HTR-8/SVneo (cell line): ENCODE measurements at places on chromosomes 6 and 20.
A peak's percentile ranks its signal among the peaks of the same experiment; 100 is the strongest.

- DNase-seq = no peak
These were observed 85.8 kb downstream of the CEBPB start for GRCh38 chr20:50276119-50277063.

DNA sequence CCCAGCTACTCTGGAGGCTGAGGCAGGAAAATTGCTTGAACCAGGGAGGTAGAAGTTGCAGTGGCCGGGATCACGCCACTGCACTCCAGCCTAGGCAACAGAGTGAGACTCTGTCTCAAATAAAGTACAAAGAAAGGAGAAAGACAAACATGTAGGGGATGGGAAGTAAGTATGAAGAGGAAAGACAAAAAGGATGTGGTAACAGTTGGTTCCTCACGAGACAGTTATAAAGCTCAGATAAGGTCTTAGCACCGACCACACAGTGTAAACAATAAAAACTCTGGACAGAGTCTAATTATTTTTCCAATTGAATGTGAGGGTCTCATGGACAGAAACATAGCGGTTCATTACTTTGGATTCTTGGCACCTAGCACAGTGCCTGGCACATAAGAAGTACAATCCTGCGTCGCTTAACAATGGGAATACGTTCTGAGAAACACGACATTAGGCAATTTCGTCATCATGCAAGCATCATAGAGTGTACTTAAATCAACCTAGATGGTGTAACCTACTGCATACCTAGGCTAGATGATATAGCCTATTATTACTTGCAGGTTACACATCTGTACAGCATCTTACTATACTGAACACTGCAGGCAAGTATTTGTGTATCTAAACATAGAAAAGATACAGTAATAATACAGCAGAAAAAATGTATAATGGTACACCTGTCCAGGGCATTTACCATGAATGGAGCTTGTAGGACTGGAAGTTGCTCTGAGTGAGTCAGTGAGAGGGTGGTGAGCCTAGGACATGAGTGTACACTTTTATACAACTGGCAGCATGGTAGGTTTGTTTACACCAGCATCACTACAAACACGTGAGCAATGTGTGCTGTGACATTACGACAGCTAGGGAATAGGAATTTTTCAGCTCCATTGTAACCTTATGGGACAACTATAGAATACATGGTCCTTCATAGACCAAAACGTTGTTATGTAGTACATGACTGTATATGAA, 38.2 kb downstream of the MBOAT1 start:
- no peak for DNase-seq

GRCh38 chr6:167127785-167128531, 5.1 kb downstream of the CCR6 start:
- DNase-seq = no peak

DNA sequence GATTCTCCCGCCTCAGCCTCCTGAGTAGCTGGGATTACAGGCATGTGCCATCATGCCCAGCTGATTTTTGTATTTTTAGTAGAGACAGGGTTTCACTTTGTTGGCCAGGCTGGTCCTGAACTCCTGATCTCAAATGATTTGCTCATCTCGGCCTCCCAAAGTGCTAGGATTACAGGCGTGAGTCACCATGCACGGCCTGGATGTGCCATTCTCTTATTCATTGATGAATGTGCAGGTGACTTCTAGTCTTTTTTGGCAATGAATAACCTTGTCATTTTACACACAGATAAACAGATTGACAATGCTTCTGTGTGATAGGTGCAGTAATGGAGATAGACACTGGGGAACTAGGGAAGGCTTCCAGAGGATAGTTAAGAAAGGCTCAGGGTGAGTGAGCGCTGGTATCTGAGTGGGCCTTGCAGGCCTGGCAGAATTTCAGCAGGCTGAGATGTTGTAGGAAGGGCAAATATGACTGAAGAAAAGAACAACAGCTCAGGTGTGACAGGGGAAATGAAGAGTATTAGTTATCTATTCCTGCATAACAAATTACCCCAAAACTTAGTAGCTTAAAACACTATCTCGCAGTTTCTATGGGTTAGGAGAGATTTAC, 23.3 kb downstream of the PPARD start:
- no peak for DNase-seq

- peak; percentile 41 for DNase-seq
These were observed 84.3 kb downstream of the ZHX3 start for GRCh38 chr20:41232973-41233926.

DNA sequence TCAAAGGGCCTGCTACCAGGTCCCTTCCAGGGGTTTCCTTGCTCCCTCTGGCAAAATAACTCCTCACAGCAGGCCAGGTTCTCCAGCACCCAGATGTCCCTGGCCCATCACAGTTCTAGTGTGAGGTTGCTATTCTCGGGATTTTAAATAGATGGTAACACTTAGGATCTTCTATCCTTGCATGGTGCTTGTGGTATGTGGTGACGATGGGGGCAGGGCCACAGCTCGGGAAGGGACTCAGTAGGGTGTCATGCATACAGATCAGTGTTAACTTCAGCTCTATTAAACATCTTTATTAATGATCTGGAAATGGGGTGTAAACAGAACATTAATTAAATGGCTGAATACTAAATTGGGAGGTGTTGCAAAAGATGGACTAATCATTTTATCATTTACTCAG, 323.8 kb downstream of the QKI start:
- no peak for DNase-seq

DNA sequence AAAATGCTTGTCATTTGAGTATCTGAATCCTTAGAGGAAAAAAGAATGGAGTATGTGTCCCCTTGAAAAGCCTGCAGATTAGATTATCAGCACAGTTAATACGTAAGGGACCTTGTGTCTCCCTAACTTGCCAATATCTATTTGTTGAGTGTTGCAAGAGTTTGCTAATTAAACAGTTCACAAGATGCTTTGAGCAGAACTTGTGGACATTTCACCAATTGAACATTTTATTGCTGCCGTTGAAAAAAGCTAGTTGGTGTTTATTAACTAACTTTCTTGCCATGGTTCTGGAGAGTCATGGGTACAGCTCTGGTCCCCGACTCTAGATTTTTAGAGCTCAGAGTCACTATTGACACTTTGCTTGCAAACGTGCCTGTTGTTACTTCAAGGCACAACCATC, 30.6 kb upstream of the PRDM1 start:
- DNase-seq = no peak

DNA sequence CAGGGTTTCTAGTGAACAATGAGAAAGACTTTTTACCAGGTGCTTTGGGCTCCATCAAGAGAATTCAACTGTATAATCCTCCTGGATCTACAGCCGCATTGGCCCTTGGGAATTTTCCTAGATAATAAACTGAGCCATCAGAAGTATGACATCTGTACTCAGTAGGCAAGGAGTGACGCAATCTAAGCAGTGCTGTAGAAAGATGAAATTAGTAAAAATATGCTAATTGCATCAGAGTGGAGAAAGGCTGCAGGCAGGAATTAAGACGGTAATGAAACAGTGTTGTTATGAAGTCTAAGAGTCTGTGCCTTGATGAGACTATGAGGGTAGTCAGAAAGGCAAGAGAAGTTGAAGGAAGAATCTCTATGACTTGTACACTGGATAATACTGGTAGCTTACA, 507.9 kb upstream of the SOX4 start:
- DNase-seq = no peak

DNA sequence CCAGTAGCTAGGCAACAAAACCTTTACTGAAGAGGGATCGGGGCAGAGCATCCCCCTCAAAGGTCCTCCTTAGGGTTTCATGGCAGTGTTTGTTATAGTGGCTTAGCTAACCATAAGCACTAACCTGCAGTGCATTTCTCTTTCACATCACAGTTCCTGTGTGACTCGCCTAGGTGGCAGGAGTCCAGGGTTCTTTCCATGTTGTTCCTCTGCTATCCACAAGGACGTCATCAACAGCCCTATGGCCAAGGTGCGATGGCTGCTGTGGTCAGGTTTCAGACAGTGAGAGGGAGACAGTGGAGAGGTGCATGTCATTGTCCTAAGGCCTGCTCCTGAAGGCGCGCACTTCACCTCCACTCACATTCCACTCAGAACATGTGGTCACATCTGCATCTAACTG, 38.8 kb upstream of the FOXA2 start:
- no peak for DNase-seq

DNA sequence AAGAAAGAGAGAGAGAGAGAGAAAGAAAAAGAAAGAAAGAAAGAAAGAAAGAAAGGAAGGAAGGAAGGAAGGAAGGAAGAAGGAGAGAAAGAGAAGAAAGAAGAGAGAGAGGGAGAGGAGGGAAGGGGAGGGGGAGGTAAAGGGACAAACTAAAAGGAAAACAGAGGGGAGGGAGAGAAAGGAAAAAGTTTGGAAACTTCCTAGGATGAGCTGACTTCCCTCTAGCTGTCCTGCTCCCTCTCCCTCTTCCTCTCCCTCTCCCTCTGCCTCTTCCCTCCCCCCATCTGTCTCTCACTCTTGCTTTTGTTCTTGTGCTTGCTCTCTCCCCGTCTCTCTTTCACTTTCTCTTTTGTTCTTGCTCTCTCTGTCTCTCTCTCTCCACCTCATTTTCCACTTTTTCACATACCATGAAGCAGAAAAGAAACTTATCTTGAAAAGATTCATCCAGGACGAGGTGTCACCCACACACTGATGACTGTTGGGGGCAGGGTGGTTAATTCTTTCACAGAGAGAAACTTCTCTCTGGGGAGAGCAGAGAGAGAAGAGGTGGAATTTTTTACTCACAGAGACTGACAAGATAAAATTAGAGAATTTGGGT, 56.4 kb upstream of the DUSP22 start:
- no peak for DNase-seq

- no peak for DNase-seq
These were observed 348.5 kb upstream of the BTBD3 start for GRCh38 chr20:11569163-11569562.

DNA sequence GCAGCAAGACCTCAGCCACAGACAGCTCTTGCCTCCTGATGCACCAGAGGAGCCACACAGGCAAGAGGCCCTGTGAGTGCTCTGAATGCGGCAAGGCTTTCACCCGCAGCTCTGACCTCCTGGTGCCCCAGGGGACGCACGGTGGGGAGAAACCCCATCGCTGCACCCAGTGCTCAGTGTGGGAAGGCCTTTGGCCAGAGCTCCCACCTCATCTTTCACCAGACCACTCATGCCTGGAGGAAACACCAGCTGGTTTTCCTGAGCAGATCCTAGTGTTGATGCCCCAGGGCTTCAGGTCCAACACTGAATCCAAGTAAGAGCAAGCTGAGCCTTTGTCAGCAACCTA, 37.0 kb upstream of the XRN2 start:
- no peak for DNase-seq

GRCh38 chr6:125780540-125781313, 10.0 kb upstream of the NCOA7 start:
- DNase-seq = peak; percentile 41

- no peak for DNase-seq
These were observed 94.7 kb upstream of the ZNF322 start for GRCh38 chr6:26754212-26754611.

- no peak for DNase-seq
These were observed 11.0 kb upstream of the ADGRG6 start for GRCh38 chr6:142290851-142291250.

DNA sequence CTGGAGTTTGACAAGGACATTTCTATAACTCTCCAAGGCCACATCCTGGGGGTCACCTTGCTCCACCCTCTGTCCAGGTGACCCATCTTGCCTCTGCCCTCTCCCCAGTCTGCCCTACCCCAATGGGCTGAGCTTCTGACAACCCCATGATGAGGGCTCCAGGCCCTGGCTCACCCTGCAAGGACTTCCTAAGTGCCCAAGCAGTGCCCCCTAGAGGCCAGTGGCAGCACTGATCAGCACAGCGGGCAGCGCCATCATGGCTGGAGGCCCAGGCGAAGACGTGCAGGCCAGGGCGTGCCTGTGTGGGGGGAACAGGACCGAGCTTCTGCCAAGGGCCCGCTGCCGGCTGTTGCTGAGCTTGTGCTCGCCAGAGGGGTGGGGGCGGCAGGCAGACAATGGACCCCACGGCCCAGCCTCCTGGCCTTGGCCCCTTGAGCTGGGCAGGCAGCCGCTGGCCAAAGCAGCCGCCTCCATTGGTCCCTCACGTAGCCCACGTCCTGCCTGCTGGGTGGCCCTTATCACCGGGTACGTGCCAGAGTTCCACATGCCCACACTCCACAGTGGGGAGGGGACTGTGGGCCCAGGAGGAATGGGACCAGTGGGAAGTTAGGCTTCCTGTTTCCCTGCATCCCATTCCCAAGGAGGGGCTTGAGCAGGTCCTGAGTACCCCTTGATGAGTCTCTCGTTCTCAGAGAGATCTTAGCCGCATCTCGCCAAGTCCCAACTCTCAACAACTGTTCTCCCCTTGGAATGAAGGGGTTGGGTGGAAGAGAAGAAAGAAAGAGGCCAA, 64.3 kb downstream of the MRPL14 start:
- DNase-seq = no peak

- DNase-seq = no peak
These were observed 116.9 kb upstream of the ENPP5 start for GRCh38 chr6:46287681-46288080.

DNA sequence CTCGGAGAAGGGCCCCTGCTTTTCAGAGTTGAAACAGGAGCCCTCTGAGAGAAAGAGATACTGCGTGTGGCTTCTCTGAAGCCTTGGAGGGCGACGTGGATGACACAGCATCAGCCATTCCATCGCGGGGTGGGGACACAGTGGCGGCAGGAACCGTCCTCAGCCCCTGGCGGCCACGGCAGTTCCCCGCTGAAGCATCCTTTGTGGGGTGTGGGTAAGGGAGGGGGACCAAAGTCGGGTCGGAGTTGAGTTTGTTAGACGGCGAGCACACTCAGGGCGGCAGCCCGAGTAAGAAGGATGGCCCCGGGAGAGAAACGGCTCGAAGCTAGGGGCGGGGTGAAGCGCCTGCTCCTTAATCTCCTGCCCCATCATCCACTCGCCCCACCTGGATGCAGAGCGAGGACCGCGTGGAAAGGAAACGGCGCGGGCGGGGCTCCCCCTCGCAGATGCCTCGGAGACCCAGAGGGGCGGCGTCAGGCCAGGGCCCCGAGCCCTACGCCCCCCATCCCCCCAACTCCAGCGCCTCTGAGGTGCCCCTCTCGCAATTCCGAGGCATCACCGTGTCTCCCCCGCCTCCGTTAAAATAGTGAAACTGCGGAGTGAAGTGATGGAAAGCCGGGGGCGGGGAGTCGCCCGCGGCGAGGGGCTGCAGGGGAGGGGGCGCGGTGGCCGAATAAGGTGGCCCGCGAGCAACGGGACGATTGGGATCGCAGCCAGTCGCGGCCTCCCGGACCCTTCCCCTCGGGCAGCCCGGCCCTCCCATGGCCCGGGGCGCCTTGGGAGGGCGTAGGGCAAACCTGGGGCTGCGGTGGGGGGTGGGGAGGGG, 796 bp upstream of the RREB1 start:
- DNase-seq = peak; percentile 54

- DNase-seq = no peak
These were observed 28.5 kb downstream of the BCL2L1 start for GRCh38 chr20:31693987-31694661.
